Ammon's horn (tissue), 1 donor: ENCODE measurements at places on chromosomes 7 and 10.
A peak's percentile ranks its signal among the peaks of the same experiment; 100 is the strongest.

DNA sequence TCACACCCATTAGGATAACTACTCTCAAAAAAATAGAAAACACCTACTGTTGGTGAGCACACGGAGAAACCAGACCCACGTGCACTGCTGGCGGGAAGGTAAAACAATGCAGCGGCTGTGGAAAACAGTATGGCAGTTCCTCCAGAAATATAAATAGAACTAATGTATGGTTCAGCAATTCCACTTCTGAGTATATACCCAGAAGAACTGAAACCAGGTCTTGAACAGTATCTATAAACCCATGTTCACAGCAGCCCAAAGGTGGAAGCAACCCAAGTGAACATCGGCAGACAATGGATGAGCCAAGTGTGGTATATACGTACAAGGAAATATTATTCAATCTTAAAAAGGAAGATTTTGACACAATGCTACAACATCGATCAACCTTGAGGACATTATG lies 164.7 kb downstream of the ZMYND11 start:
- DNase-seq = no peak

GRCh38 chr10:97911217-97911616 lies 61.6 kb downstream of the GOLGA7B start:
- DNase-seq = no peak

DNA sequence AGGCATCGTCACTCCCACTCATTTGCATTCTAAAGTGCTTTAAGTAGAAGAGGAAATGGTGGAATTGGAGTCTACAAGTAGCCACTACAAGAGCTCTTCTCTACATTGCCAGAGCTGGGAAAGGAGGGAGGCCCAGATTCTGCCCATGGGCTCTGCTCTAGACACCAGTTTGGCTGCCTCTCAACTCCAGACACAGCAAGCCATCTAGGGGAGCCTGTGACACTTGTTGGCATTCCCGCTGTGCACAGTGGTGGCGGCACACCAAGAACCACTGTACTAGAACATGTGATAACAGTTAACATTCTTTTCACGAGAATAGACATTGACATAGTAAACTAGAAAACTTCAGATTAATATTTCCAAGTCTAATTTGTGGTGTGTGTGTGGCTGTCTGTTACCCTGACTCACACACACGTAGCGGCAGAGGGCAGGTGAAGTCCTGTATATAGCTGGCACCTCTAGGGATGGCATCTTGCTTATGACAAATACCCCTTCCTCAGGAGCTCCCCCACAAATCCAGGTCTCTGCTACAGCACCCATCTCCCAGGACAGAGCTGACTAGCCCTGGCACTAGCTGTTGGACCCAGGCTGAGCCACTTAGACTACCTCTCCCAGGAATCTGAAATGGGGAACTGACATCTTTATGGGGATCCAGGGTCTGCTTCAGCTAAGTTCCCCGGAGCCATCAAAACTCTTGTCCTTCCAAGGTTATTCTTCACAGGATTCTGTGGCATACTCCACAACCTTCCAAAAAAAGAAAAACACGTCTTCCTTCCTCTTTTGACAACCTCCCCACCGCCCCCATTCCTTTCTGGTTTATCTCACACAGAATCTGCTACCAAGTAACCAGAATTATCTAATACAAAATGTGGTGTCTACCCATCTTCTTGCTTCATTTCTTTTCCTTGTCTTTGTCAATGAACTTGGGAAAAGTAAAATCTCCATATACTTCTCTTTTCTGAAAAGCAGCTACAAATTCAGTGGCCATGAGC lies 54.7 kb upstream of the MRLN start:
- DNase-seq = no peak

GRCh38 chr10:96833220-96834001 lies 1.3 kb downstream of the LCOR start:
- DNase-seq = peak; percentile 27

DNA sequence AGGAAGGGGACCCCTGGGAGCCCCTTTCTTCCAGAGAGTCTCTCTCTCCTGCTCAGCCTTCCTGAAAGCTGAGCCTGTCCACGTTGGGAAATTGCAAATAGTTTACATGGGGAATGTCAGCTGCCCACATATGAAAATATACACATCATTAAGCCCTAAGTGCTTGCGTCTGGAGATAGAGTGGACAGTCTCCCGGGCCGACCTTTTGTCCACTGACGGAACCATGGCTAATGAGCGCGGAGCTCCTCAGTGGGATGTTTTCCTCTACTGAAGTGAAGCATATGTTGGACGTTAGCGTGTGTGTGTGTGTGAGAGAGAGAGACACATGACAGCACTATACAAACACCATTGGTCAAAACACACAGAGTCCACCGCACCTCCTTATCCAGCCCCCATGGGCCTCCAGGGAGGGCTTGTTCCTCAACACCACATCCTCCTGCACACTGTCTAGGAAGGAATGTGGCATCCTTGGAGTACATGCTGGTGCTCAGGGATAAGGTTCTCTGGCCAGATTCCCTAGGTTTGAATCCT lies 128.4 kb downstream of the RGS10 start:
- DNase-seq = no peak

DNA sequence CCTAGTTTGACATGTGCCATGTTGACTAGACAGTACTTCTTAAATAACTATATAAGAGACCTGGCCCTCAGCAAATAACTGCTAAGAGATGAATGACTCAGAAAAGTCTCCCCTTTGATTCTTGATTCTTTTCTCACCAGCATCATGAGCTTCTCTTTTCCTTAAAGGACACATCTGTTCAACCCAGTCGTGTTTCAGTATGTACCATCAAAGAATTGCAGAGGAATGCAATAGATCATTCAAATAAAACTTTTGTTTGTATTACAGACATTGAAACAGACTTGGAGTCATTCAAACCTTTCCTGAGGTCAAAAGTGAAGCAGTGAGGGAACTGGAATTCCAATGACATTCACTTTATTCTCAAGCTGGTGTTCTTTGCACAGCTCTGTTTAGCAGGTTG lies 598.3 kb upstream of the GHITM start:
- DNase-seq = no peak

DNA sequence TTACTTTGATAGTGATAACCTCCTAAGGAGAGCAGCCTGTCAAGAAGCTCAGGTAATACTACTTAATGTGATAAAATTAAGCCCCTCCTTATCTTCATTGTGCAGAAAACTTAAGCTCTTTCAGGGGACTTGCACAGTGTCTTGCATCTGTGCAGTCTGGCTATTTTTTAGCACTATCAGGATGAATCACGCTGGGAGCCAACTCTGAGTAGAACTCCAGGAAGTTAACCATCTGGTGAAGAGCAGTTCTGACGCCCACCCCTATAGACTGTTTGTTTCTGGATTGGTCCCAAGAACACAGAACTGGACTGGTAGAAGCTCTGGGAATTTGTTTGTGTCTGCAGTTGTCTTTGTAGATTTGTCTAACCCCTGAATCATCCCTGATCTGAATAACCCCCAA lies 41.9 kb downstream of the AGK start:
- peak; percentile 53 for DNase-seq

- no peak for DNase-seq
Measured at GRCh38 chr10:21724020-21724589, 190.1 kb downstream of the MLLT10 start.

DNA sequence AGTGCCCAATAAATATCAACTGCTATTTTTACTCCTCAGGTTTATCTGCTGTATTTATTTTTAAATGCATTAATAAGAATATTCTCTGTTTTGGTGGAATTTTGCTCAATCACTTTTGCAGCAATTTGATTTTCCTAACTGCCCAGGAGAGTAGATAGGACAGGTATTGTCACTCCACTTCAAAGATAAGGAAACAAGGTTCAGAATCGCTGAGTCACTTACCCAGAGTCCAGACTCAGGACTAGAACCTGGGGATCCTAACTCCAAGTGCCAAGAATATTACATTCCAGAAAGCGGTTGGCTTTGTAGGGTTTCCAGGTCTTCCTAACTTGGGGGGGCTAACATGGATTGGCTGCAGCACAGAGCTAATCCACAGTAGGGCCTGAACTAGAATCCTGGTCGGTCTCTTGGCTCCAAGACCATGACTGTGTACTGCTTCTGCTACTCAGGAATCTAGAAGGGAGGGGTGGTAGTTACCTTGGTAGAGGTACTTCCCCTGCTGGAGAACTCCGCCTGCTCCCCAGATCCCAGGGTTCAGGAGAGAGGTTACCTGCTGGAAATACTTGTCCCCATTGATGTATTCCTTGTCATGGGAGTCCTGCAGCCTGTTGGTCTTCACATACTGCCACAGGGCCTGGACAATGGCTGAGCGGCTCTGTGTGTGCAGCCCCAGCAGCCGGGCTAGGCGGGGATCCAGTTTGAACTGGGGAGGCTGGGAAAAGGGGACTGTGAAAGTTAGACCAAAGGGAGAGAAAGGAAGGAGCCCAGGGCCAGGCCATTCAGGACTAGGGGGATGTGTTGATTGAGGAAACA lies 7.3 kb downstream of the SMARCD3 start:
- no peak for DNase-seq

DNA sequence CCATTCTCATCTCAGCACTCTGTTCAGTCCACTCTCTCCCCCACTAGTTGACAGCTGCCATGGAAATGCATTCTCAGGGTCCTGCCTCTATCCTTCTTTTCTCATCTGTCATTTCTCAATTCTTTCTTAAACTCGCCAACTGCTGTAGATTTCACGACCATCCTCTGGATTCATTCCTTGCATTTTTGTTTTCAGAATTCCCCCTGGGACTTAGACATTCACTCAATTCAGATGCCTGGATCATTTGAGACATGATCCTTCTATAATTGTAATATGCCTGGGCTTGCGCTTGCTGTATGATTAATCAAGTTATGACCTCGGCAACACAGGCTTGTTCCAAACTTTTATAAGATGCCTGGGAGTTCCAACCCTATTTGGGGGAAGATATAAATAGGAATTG lies 104.5 kb downstream of the RAB11FIP2 start:
- no peak for DNase-seq

DNA sequence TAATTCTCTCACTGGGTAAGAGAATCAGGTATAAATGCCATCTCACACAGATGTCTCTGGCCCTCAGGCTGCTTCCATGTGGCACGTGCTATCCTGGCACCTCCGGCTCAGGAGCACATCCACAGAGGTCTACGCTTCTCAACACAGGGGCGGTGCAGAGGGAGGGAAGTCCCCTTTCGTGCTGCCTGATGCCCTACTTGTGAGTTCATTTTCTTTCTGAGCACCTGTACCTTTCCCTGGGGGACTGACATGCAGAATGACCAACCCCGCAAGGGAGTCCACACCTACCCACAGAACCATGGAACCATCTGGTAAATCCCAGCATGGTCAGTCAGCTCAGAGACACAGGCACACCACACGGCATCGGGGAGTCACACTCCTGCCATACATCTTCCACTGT lies 99.0 kb upstream of the SAMD8 start:
- no peak for DNase-seq

DNA sequence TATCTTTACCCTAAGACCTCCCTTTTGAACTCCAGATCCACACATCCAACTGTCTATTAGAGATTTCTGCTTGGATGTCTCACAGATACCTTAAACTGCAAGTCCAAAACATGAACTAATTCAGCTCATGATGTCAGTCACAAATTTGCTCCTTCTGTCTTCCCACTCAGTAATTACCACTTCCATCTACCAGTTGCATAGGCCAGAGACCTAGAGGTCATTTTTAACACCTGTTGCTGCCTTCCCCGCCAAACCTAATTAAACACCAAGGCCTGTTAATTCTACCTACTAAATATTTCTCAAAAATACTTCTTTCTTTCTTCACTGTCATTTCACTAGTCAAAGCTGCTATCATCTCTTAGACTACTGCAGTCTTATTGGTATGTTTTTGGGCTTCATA lies 8.2 kb downstream of the SLK start:
- DNase-seq = no peak

DNA sequence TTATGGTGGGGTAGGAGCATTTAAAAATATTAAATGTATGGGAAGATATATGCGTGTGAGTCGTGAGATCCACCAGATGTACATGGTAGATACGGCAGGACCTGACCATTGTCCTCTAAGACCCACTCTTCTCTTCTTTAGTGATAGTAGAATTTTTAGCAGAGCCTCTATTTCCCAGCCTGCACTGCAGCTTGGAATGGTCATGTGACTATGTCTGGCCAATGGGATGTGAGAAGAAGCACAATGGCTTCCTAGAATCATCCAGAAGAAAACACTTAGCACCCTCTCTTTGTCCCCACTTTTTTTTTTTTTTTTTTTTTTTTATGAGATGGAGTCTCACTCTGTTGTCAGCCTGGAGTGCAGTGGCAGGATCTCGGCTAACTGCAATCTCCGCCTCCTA lies 86.6 kb upstream of the CYTH3 start:
- no peak for DNase-seq

- DNase-seq = no peak
Measured at GRCh38 chr7:107398161-107398560, 71.7 kb upstream of the GPR22 start.

GRCh38 chr10:22666287-22667092 lies 47.9 kb downstream of the PIP4K2A start:
- DNase-seq = no peak

GRCh38 chr7:140732416-140732815 lies 35.9 kb downstream of the NDUFB2 start:
- DNase-seq = no peak

GRCh38 chr7:726084-726853 lies at the start of gene DNAAF5:
DNAAF5 (plus strand) TSS chr7:726699; CDS start chr7:726721, 22 bp downstream.
- peak; percentile 90 for DNase-seq

DNA sequence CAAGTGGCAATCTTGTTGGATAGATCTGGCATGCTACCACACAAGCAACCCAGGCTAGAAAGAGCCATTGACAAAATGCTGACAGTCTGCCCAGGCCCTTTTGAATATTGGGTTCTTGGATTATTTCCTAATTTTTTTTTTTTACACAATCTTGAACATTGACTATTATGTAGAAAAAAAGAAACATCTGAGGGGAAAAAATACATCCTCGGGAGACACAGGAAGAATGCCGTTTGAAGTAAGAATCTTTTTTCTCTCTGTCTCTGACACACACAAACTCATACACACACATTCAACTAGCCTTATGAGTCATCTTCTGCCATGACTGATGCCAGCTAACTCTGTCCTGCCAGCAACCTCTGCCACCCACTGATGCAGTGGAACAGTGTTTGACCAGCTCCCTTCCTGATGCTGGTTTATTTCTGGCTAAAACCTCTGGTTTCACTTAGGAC lies 47.2 kb downstream of the SORBS1 start:
- peak; percentile 85 for DNase-seq

DNA sequence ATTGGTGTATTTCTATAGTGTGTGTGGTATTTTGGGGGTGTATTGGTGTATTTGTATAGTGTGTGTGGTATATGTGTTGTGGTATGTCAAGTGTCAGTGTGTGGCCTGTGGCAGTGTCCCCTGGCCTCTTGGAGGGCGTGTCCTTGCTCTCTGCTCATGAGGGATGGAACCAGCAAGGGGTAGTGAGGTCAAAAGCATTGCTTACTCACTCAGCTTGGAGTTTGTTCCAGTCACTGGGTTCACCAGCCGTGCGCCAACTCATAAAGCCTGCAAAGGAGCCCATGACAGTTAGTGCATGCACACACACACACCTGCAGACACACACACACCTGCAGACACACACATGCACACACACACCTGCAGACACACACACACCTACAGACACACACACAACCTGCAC lies 4.3 kb upstream of the TRPV6 start:
- no peak for DNase-seq

GRCh38 chr7:87316097-87316700 lies 29.3 kb upstream of the CROT start:
- no peak for DNase-seq

GRCh38 chr7:39294022-39294421 lies 272.2 kb upstream of the YAE1 start:
- no peak for DNase-seq

- peak; percentile 98 for DNase-seq
Measured at GRCh38 chr7:75611557-75612178, 119.5 kb downstream of the SPDYE5 start.
